Right kidney (tissue), 9 donors: ENCODE measurements at places on chromosomes 5 and 9.

DNA sequence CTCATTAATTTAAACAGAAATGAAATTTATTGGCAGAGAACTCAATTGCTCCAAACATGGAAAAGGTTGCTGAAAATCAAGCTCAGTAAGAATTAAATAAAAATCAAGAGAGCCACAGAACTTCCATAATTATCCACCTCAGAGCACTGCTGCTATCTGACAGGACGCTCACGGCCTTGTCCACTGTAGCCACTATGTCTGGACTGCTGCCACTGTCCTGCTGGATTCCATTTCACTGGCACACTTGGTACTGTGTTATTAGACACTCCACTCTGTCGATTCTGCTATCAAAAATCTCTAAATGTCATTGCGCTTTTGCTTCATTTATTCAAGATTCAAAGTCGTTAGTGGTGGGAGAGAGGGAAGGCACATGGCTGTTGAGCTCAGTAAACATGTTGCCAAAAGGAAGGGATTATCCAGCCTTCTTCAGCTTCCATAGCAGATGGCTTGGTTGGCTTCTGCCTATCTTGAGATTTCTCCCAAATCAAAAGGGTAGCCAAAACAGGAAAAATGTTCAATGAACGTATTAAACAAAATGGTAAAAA, 815.0 kb downstream of the CDH18 start:
- DNase-seq = no peak

DNA sequence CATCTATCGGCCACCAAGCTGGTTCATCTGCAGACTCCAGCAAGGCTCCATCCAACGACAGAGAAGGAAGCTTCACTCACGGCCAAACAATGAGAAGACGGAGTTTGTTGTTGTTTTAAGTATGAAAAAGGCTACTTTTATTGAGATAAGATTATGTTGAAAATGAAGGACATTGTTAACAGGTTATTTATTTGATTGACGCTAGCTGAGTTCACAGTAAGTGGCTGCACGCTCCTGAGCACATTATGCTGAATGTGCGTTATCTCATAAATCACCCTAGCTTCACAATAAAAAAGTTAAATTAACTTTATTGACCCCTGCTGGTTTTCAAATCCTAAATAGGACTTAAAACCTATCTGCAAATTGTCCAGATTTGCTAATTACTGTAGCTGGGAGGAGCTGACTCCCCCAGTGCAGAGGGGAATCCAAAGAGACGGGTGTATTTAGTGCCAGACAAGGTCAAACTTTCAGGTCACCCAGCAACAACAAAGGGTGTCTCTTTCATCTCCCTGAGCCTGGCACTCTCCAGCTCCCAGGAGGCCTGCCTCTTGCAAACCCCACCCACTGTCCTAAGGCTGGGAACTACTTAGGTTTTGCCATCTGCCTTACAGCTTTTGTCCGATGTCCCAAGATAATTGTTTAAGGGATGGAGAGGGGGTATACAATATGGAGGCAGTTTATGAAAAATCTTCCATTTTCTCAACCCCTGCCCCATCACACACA, 129.2 kb downstream of the ZDHHC21 start:
- DNase-seq = peak; percentile 16

GRCh38 chr5:68066277-68066955, 149.1 kb upstream of the PIK3R1 start:
- no peak for DNase-seq

- DNase-seq = no peak
Measured at GRCh38 chr5:164746723-164747122, 1241.3 kb downstream of the MAT2B start.

GRCh38 chr9:27800159-27800558, 226.9 kb upstream of the C9orf72 start:
- DNase-seq = no peak

- no peak for DNase-seq
Measured at GRCh38 chr5:64026493-64026892, 64.2 kb upstream of the HTR1A start.

- DNase-seq = no peak
Measured at GRCh38 chr9:105127863-105128220, 116.6 kb upstream of the SLC44A1 start.

- DNase-seq = no peak
Measured at GRCh38 chr9:136482046-136482792, 621 bp downstream of the SEC16A start.

GRCh38 chr9:20191228-20191840, 402.5 kb upstream of the SLC24A2 start:
- DNase-seq = no peak

GRCh38 chr9:36936498-36936831, 97.6 kb downstream of the PAX5 start:
- no peak for DNase-seq

GRCh38 chr9:107036367-107036766, 173.4 kb downstream of the ZNF462 start:
- DNase-seq = no peak

- no peak for DNase-seq
Measured at GRCh38 chr5:171609806-171610452, 175.7 kb upstream of the SMIM23 start.

- no peak for DNase-seq
Measured at GRCh38 chr9:123725389-123725788, 204.5 kb downstream of the DENND1A start.

DNA sequence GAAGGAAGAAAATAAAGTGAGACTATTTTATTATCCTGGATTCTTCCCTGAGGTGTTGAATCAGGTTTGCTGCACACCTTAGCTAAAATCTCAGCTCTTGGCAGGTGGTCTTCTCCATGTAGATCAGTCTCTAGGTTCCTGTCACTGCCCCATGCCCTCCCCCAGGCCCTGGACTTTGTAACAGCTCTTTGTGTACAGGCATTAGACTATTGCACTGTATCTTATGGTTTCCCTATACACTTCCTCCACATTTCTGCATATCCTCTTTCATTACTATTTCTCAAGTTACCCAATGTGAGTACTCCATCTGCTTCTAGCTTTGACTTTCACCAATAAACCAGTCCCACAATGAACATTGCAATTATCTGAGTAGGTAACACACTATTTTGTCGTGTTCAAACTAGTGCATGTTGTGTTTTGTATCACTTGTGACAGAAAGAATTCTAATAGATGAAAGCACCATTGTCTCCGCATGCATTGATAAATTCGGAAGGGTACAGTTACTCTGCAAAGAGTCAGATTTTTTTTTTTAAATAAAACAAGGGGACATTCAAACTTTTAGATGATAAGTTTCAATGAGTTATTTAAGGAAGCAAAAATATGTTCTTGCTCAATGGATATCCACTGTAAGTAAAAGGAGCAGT, 1348.7 kb upstream of the C9orf72 start:
- no peak for DNase-seq

DNA sequence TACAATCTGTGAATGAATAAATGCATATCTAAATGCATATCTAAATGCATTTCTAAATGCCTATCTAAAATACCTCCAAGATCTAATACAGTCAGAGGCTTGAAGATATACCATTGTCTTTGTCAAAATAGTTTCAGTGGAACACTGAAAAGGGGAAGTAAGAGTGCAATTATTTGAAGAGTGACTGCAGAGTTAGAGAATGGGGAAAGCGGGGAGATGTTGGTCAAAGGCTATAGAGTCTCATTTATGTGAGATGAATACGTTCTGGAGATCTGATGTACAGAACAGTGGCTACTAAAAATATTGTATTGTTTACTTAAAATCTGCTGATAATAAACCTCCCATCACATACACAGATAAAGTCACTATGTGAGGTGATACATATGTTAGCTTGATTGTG, 1126.2 kb upstream of the CDH9 start:
- no peak for DNase-seq

- no peak for DNase-seq
Measured at GRCh38 chr5:133969654-133970324, 1.4 kb upstream of the C5orf15 start.

DNA sequence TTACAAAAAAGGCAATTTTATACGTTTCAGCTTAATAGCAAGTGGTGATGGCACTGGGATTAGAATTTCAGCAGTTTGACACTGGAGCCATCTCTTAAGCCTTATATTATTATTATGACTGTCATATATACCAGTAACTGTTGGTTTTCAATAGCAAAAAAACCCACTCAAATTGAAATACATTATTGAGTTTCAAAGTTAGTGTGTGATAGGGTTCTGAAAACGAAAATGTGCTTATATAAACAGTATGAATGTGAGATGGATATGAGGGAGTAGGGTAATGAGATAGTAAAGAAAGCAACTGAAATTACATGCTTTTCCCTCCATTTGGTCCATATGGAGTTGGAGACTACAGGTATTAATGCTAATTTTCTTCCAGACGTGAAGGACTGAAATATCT, 68.6 kb upstream of the ACTBL2 start:
- no peak for DNase-seq

- no peak for DNase-seq
Measured at GRCh38 chr9:114221706-114222465, 66.5 kb downstream of the COL27A1 start.

DNA sequence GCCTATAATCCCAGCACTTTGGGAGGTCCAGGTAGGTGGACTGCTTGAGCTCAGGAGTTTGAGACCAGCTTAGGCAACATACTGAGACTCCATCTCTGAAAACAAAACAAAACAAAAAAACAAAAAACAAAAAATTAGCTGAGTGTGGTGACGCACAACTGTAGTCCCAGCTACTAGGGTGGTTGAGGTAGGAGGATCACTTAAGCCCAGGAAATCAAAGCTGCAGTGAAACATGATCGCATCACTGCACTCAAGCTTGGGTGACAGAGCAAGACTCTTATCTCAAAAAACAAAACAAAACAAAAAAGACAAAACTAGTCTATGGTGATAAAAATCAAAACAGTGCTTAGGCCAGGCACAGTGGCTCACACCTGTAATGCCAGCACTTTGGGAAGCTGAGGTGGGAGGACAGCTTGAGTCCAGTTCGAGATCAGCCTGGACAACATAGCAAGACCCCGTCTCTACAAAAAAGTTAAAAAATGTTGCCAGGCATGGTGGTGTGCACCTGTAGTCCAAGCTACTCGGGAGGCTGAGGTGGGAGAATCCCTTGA, 28.8 kb downstream of the FBXO10 start:
- no peak for DNase-seq

GRCh38 chr9:36609306-36609705, 36.6 kb downstream of the MELK start:
- no peak for DNase-seq

DNA sequence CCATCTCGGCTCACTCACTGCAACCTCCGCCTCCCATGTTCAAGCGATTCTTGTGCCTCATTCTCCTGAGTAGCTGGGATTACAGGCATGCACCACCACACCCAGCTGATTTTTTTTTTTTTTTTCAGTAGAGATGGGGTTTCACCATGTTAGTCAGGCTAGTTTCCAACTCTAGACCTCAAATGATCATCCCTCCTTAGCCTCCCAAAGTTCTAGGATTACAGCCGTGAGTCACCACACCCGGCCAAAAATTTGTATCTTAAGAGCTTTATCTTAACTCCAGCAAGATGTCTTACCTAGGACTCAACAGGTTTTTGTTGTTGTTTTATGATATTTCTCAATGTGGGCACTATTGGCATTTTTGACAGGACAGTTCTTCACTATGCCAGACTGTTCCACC, 27.9 kb downstream of the LYRM7 start:
- DNase-seq = no peak

GRCh38 chr5:60101573-60101972, 208.0 kb upstream of the PDE4D start:
- no peak for DNase-seq

GRCh38 chr5:31888564-31888963, 249.6 kb downstream of the PDZD2 start:
- DNase-seq = no peak

DNA sequence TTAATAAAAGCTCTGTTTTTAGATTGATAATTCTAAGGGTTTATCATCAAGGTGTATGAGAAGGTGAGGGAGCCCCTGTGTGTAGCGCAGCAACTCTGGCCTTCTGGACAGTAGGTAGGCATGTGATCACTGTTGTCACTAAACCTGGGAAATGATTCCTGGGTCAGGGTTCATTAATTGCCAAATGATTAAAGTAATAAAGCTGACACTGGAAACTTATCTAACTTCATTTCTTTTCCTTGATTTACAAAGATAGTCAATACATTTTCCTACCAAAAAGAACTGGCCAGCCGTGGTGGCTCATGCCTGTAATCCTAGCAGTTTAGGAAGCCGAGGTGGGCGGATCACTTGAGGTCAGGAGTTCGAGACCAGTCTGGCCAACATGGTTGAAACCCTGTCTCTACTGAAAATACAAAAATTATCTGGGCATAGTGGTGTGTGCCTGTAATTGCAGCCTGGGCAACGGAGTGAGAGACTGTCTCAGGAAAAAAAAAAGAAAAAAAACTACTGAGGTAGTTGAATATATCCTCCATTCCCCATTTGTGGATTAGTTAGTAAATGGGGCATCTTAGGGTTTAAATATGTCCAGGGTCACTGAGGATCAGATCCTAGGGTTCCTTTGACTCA, 2.4 kb downstream of the EHMT1 start:
- DNase-seq = no peak

GRCh38 chr9:134168757-134169550, 4.6 kb upstream of the RNU6ATAC start:
- no peak for DNase-seq

GRCh38 chr9:106084702-106085101, 390.4 kb downstream of the TMEM38B start:
- no peak for DNase-seq

DNA sequence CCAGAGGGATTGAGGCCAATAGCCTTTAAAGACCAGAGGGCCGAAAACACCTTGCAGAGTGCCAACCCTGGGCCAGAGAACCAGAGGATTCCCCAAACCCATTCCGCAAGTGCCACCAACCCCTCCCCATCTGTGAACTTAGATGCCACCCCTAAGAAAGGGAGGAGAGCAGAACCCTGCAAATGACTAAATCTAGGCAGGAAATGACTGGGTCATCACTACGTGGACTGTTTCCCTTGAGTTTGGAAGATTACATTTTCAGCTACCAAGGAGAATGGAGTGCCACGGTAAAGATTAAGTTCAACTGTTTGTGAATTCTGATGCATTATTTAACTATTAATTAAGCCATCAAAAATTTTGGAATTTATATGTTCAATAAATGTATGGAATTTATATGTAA, 142.8 kb downstream of the ENC1 start:
- DNase-seq = no peak

DNA sequence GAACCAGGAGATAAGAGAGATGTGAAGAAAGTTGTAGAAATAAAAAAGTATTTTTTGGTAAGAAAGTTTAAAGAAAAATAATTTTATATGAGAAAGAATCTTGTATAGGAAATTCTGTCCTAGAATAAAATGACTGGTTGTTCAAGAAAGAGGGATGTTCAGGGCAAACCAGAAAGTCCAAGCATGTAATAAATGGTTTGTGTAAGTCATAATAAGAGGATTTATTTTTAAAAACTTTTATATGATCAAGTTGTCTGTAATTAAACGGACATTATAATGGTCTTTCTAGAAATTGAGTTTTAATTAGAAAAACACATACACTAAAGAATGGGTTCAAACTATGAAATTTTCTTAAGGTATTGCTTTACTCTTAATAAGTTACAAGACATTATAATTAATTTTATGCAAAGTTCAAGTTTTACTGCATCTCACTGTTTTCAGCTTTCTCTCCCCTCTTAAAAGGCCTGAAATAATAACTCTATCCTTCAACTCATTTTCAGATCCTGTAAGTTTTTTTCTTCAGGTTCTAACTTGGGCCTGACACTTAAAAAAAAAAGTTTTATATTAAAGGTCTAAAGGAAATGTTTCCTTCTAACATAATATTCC, 56.1 kb upstream of the ZNF300 start:
- no peak for DNase-seq
